Bronchial smooth muscle cell (primary cell): ENCODE measurements at places on chromosomes 6 and 20. TPM values are rescaled to one million over a fixed set of nuclear protein-coding genes. Genes with fewer than 3 reads are reported as not detected.

TRDN gene
- total RNA-seq = not detected in 2 replicates

FOXA2 gene
- 0.09 TPM in 1 of 2 replicates, not detected in the other for total RNA-seq

CYP24A1 gene
- total RNA-seq = under 0.01 and 0.09 TPM in 2 replicates

DOK5 gene
- 21.8 and 26.8 TPM in 2 replicates for total RNA-seq

GRM1 gene
- under 0.01 and 0.17 TPM in 2 replicates for total RNA-seq

COL21A1 gene
- total RNA-seq = 5.4 and 15.5 TPM in 2 replicates
